ENCODE measurements at places on chromosomes 7 and 10. TPM values are rescaled to one million over a fixed set of nuclear protein-coding genes. Genes with fewer than 3 reads are reported as not detected.

GLI3 gene
- 46.2 TPM for total RNA-seq

PLXDC2 gene
- 31.7 TPM for total RNA-seq

NACAD gene
- total RNA-seq = 6.0 TPM

ZNF853 gene
- total RNA-seq = 8.0 TPM

GCK gene
- total RNA-seq = 4.5 TPM

DNA sequence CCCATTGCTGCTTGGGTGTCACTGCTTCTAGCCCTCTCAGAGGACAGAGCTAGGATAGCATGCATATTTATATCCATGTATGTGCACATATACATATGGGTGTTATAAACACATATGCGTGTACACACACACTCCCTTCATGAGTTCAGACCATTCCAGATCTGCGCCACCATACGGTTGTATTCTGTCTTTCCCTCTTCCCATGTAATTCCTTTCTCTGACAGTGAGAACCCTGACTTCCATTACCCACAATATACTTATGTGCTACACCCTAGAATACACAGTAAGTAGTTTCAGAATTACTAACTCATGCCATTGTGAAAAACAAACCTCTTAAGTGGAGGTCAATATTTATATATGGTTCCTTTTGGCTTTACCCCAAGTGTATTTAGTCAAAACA is 116.6 kb upstream of the SAMD8 start:
- DNase-seq = no peak
- no peak overlapping the region for H3K4me3 ChIP-seq
- no peak overlapping the region for H3K27ac ChIP-seq
- no peaks in the 10 kb centered on the region for H3K4me1 ChIP-seq
- H3K36me3 ChIP-seq = peaks cover 13% of the 10 kb centered on the region

DNA sequence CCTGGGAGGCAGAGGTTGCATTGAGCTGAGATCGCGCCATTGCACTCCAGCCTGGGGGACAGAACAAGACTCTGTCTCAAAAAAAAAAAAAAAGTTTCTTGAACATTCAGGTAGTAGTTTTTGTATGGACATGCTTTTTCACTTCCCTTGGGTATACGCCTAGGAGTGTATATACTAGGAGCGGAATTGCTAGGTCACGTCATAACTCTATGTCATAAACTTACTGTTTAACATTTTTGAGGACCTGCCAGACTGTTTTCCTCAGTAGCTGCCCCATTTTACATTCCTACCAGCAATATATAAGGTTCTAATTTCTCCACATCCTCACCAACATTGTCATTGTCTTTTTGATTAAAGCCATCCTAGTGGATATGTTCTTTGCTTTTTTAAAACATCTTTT is 51.6 kb downstream of the MKI67 start:
- H3K36me3 ChIP-seq = no peaks in the 10 kb centered on the region
- no peak for DNase-seq
- H3K4me3 ChIP-seq = no peak overlapping the region
- H3K4me1 ChIP-seq = peaks cover 10% of the 10 kb centered on the region
- H3K27ac ChIP-seq = no peak overlapping the region

DNA sequence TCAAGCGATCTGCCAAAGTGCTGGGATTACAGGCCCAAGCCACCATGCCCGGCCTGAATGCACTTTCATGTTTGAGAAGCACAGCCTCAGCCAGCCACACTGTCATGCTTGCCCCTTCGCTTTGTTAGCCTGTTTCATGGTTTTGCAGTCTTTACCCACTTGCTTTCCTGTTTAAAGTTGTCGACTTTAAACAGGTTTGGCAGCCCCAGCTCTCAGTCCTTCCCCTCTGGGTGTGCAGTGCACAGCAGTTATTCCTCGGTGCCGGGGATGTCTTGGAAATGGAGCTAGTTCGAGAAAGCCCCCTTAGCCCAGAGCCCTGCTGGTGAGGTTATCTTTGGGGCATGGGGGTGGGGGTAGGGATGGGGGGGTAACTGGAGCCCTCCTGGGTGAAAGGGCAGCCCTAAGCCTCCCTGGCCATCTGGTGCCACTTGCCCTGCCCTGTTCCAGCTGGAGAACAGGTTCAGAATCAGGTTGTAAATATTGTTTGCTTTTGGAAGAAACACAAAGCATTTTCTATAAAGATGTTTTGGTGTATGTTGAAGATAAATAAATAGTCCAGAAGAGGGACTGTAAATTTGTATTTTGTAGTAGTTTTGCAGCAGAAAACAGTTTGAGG is 14.8 kb downstream of the TSPAN14 start:
- DNase-seq = no peak
- H3K27ac ChIP-seq = no peak overlapping the region
- H3K4me3 ChIP-seq = no peak overlapping the region
- H3K4me1 ChIP-seq = peaks cover 78% of the 10 kb centered on the region
- peaks cover 39% of the 10 kb centered on the region for H3K27me3 ChIP-seq

- H3K27me3 ChIP-seq = no peaks in the 10 kb centered on the region
- H3K4me3 ChIP-seq = no peak overlapping the region
- H3K36me3 ChIP-seq = no peaks in the 10 kb centered on the region
- no peaks in the 10 kb centered on the region for H3K4me1 ChIP-seq
These were observed 6.8 kb upstream of the SNX8 start for GRCh38 chr7:2321020-2321419.

GRCh38 chr7:6576024-6576866 is 1.0 kb upstream of the ZDHHC4 start:
- H3K4me3 ChIP-seq = peak overlapping the region; percentile 62
- no peaks in the 10 kb centered on the region for H3K4me1 ChIP-seq
- H3K36me3 ChIP-seq = peaks cover 14% of the 10 kb centered on the region
- H3K27me3 ChIP-seq = no peaks in the 10 kb centered on the region
- H3K27ac ChIP-seq = no peak overlapping the region
- DNase-seq = peak; percentile 29

DNA sequence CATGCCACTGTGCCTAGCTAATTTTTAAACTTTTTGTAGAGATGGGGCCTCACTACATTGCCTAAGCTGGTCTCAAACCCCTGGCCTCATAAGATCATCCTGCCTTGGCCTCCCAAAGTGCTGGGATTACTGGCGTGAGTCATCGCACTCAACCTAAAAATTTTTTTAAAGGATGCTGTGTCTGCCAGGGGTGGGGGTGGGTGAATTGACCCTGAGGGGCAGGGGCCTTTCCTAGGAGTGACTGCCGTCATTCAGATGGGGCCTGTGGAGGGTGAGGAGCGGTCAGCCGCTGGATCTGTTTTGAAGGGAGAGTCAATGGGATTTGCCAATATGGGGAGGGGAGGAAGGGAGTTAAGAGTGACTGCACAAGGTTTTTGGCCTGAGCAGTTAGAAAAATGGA is 89.4 kb downstream of the C10orf105 start:
- no peak for DNase-seq
- peaks cover 77% of the 10 kb centered on the region for H3K4me1 ChIP-seq
- H3K36me3 ChIP-seq = no peaks in the 10 kb centered on the region
- H3K27ac ChIP-seq = no peak overlapping the region

- H3K36me3 ChIP-seq = peaks cover 28% of the 10 kb centered on the region
- H3K27me3 ChIP-seq = peaks cover 7% of the 10 kb centered on the region
- no peak for DNase-seq
- no peak overlapping the region for H3K27ac ChIP-seq
- peaks cover 14% of the 10 kb centered on the region for H3K4me1 ChIP-seq
These were observed 591.5 kb downstream of the DNAJB6 start for GRCh38 chr7:157928171-157928794.

- H3K27ac ChIP-seq = peak overlapping the region; percentile 38
- H3K4me3 ChIP-seq = no peak overlapping the region
- no peaks in the 10 kb centered on the region for H3K4me1 ChIP-seq
- no peaks in the 10 kb centered on the region for H3K27me3 ChIP-seq
- no peak for DNase-seq
These were observed 138.9 kb downstream of the MAD1L1 start for GRCh38 chr7:2093843-2094220.

- H3K4me1 ChIP-seq = no peaks in the 10 kb centered on the region
- no peak overlapping the region for H3K4me3 ChIP-seq
- no peak for DNase-seq
These were observed 9.2 kb downstream of the ITIH5 start for GRCh38 chr10:7657552-7657951.

DNA sequence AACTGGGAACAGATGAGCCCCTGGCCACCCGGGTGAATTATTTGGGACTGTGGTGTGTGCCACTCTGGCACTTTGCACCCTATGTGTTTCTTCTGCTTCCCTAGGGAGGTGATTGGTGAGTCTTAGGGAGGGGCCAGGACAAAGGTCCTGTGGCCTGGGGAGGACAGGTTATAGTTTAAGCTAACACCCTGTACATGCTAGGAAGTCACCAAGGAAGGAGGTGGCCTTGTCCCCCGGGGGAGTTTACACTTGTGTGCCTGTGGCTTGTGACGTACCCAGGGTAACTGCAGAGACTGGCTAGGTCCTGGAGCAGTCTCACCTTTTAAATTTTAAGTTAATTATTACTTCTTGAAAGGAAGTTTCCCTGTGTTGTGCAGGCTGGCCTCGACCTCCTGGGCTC is 196.2 kb downstream of the BAMBI start:
- H3K4me1 ChIP-seq = peaks cover 9% of the 10 kb centered on the region
- H3K27me3 ChIP-seq = no peaks in the 10 kb centered on the region
- H3K27ac ChIP-seq = no peak overlapping the region
- DNase-seq = no peak
- H3K36me3 ChIP-seq = no peaks in the 10 kb centered on the region
- H3K4me3 ChIP-seq = no peak overlapping the region

GRCh38 chr10:109464949-109465348 is 458.4 kb downstream of the XPNPEP1 start:
- no peak overlapping the region for H3K4me3 ChIP-seq
- H3K4me1 ChIP-seq = peaks cover 15% of the 10 kb centered on the region
- no peak for DNase-seq
- H3K36me3 ChIP-seq = no peaks in the 10 kb centered on the region
- no peak overlapping the region for H3K27ac ChIP-seq
- peaks cover under 1% of the 10 kb centered on the region for H3K27me3 ChIP-seq

DNA sequence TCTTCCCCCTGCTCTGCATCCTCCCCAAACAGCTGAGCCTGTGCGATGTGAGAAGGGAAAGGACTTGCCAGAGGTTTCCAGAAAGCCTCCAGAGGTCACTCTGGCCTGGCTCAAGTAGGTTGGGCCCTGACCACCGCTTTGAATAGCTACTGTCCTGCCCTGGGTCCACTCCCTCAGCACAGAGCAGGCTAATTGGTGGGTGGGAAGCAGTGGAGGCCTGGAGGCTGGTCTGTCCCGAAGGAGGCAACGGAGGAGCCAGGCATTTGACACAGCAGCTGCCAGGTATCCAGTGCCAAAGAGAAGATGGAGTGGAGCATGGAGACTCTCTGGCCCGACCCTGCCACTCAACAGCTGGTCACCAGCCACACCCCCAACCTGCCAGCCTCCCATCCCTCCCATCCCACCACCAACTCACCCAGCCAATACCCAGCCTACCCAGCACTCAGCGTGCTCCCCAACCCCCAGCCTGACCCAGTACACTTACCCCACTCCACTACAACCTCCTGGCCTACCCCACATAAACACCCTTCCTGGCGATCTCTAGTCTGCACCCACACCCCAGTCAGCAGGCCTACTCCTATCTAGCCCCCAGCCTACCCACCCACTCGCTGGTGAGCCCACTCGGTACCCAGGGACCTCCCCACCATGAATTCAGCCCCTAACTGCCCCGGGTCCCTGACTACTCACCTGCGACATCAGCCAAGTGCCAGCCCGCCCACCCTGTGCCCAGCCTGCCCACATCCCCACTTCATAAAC is 64.6 kb upstream of the COL13A1 start:
- no peak overlapping the region for H3K27ac ChIP-seq
- no peaks in the 10 kb centered on the region for H3K36me3 ChIP-seq
- peaks cover 12% of the 10 kb centered on the region for H3K4me1 ChIP-seq

DNA sequence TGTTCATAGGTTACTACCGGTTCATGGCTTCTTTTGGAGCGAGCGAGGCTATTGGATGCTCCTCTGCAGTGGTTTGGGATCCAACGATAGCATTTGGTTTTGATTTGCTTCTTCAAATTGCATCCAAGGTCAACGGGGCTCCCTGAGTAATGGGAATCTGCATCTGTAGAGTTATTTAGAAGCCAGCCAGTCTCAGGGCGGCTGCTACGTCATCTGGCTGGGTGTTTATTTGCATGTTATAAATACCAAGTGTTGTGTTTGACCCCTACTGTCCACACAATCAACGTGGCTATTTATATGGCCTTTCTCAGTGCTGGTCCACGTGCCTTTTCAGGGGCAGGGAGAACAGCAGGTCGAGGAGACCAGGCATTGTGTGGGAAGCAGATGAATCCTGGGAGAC is 137.7 kb downstream of the PRPF18 start:
- H3K27ac ChIP-seq = peak overlapping the region; percentile 17
- peaks cover 15% of the 10 kb centered on the region for H3K4me1 ChIP-seq
- H3K36me3 ChIP-seq = no peaks in the 10 kb centered on the region
- DNase-seq = no peak
- no peak overlapping the region for H3K4me3 ChIP-seq
- no peaks in the 10 kb centered on the region for H3K27me3 ChIP-seq

DNA sequence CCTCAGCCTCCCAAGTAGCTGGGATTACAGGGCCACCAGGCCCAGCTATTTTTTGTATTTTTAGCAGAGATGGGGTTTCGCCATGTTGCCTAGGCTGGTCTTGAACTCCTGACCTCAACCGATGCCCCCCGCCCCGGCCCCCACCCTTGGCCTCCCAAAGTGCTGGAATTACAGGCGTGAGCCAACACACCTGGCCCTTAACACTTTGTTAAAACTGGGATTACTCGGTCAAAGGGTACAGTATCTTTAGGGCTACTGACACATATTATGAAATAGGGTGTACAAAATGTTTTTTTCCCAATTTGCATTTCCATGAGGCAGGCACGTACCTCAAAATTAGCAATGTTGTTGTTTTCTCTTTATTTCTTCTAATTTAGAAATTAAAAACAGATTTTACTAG is 11.5 kb downstream of the NUDT5 start:
- no peaks in the 10 kb centered on the region for H3K27me3 ChIP-seq
- H3K27ac ChIP-seq = no peak overlapping the region
- peaks cover 31% of the 10 kb centered on the region for H3K4me1 ChIP-seq
- no peak overlapping the region for H3K4me3 ChIP-seq
- H3K36me3 ChIP-seq = peaks cover 45% of the 10 kb centered on the region

DNA sequence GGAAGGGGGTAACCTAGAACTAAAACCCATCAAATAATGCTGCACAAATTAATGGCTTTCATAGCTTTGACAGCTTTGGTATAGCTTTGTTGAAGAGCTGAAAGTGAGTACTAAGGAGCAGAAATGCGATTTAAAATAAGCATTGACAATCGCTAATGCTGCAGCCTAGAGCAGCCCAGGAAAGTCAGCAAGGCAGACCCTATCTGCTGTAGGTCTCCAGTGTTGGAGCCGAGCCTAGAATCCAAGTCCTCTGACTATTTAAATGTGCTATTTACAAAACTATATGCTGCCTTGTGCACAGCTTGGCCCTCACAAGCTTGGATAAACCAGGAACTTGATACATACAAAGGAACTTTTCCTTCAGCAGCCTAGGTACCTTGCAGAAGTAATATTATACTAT is 64.9 kb upstream of the ASAH2 start:
- H3K27me3 ChIP-seq = no peaks in the 10 kb centered on the region
- no peak overlapping the region for H3K4me3 ChIP-seq
- 0 out of 2 replicates have a peak, but pooled peaks cover 5% of the 10 kb centered on the region for H3K4me1 ChIP-seq
- no peaks in the 10 kb centered on the region for H3K36me3 ChIP-seq

- DNase-seq = no peak
- H3K4me1 ChIP-seq = peaks cover 42% of the 10 kb centered on the region
- no peak overlapping the region for H3K27ac ChIP-seq
- H3K4me3 ChIP-seq = no peak overlapping the region
- no peaks in the 10 kb centered on the region for H3K36me3 ChIP-seq
- no peaks in the 10 kb centered on the region for H3K27me3 ChIP-seq
These were observed 97.6 kb downstream of the LYZL2 start for GRCh38 chr10:30531751-30532530.

- no peak for DNase-seq
- no peak overlapping the region for H3K4me3 ChIP-seq
- H3K27ac ChIP-seq = no peak overlapping the region
These were observed 70.3 kb upstream of the PIP4K2A start for GRCh38 chr10:22784668-22785067.

- H3K27ac ChIP-seq = peak overlapping the region; percentile 72
- peaks cover 5% of the 10 kb centered on the region for H3K4me1 ChIP-seq
- H3K4me3 ChIP-seq = no peak overlapping the region
- no peaks in the 10 kb centered on the region for H3K27me3 ChIP-seq
- H3K36me3 ChIP-seq = peaks cover 23% of the 10 kb centered on the region
These were observed 103.8 kb downstream of the ATE1 start for GRCh38 chr10:121823993-121824463.

Data from WTC11 (cell line).